ENCODE measurements at places on chromosomes 2 and 18. TPM values are rescaled to one million over a fixed set of nuclear protein-coding genes. Genes with fewer than 3 reads are reported as not detected.

ARHGEF4 gene
- total RNA-seq = 3.9 TPM

MAB21L4 gene
- not detected for total RNA-seq

KHK gene
- 3.0 TPM for total RNA-seq

WDR35 gene
- 3.7 TPM for total RNA-seq

RUFY4 gene
- not detected for total RNA-seq

LONRF2 gene
- 12.8 TPM for total RNA-seq

CDH20 gene
- not detected for total RNA-seq

C2orf78 gene
- total RNA-seq = not detected

PRSS56 gene
- total RNA-seq = 0.16 TPM

IL36B gene
- total RNA-seq = not detected

RIT2 gene
- total RNA-seq = not detected

FNDC4 gene
- 32.5 TPM for total RNA-seq

SMPD4 gene
- 20.2 TPM for total RNA-seq

LRRC30 gene
- total RNA-seq = not detected

All from left cardiac atrium (tissue), 4 donors.